ENCODE measurements at places on chromosomes 3 and 15.

DNA sequence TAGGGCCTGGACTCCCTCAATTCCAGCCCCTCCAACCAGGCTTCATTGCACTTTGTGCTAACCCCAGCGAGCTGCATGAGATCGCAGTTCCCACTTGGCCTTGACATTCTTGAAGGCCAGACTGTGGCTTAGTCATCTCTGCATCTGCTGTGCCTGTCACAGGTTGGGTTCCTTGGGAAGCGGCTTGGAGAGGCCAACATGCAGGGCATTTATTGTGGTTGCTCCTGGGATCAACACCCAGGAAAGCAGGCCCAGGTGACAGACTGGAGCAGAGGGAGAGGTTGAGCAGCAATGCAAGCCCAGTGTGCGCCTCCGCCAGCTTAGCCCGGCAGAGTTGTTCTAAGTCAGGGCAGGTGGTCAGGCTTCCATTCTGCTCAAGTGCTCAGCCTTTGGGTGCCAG lies 10.5 kb downstream of the ABCF3 start:
- DNase-seq, result no peak

DNA sequence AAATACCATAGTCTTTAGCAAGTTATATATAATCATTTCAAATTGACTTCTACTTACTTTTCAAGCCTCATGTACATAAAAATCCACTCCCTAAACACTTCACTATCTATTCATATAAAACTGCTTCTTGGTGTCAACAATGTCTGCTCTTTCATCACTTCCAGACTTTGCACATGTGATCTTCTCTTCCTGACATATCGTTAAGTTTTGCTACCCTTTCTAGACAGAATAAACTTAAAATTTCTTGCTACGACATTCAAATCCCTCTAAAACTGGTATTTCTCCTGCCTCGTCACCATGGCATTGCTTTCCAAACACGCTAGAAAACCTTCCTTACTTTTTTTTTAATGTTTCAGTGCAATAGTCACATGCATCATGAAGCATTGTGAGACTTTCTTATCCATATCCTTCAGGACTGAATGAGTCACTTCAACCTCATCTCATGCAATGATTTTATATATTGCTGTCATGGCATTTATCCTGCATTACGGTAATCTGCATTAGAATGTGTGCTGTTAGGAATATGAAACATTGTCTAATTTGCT lies 122.8 kb downstream of the GMNC start:
- DNase-seq, result no peak

GRCh38 chr15:38271144-38271543 lies 18.5 kb downstream of the SPRED1 start:
- no peak for DNase-seq

- DNase-seq, result no peak
These were observed 603.3 kb upstream of the TBL1XR1 start for GRCh38 chr3:177800561-177800960.

DNA sequence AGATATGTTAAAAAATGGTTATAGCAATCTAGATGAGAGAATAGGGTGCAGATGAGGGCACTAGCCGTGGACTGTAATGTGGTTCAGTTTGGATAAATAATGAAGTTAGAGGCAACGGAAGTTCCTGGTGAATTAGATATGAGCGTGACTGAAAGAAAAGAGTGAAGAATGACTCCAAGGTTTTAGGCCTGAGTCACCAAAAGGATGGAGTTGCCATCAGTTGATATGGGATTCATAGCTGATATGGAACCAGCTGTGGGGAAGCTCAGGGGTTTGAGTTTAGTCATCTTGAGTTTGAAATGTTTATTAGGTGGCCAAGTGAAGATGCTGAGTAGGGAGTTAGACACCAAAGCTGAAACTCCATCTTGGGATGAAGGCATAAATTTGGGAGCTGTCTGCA lies 66.2 kb downstream of the SSR3 start:
- DNase-seq, result no peak

All from activated CD4-positive, alpha-beta T cell treated with anti-CD3 and anti-CD28 coated beads, Interleukin-2, Interleukin-6, amounts not matched to agents 100 ng/mL and 50 ng/mL, durations not matched to agents 16 hours and 8 hours (primary cell).